ENCODE measurements at places on chromosomes 12 and 14. TPM values are rescaled to one million over a fixed set of nuclear protein-coding genes. Genes with fewer than 3 reads are reported as not detected.

GRCh38 chr12:42296503-42297109 is 29.3 kb downstream of the ZCRB1 start:
- no peak for DNase-seq

DNA sequence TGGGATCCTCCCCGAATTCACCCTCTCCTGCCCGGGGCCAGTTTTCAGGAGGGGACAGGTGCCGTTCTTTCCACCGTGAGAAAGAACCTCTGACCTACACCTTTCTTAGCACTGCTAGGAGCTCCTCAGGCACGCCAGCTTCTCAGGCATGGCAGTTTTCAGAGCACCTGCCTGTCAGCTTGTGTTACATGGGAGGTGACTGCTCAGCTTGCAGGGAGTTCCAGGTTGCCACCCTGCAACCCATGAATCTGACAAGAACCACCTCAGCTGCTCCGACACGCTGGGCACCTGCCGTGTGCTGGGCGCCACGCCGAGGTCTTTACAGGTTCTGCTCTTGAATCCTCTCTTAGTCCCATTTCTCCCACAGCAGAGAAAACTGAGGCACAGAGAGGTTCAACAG is 12.9 kb downstream of the BRI3BP start:
- DNase-seq: no peak

Gene NEUROD4
- 0.11 TPM for total RNA-seq

GRCh38 chr12:22121224-22121623 is 75.2 kb downstream of the CMAS start:
- no peak for DNase-seq

DNA sequence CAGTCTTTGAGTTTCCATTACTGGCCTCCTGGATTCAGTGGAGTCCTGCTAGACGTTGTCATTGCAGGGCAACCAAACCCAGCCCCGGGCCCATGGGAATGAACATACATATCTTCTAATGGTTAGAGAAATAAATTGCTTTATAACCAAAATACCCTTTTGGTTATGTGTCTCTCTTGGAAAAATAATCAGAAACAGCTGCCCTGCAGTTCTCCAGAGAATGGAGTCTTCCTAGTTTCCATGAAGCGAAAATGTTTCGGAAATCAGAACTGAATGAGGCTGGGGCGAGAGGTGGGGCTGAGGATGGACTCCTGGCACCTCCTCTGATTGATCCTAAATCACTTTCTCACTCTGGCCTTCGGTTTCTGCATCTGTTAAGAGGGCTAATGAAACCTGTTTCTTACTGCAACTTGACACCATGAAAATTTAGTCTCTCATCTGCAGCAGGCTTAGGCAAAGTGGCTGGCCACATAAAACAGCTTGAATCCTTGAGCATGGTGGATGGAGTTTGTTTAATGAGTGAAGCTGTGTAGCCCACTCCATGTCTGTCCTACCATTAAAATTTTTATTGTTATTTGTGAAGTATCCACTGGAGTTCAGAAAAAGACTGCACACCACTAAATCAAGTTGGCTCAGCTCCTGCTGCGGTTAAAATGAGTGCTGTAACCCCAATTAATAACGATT is 198.9 kb downstream of the CACNA1C start:
- DNase-seq: no peak

- DNase-seq: no peak
These were observed 114.0 kb upstream of the HIF1A start for GRCh38 chr14:61581340-61581739.

DNA sequence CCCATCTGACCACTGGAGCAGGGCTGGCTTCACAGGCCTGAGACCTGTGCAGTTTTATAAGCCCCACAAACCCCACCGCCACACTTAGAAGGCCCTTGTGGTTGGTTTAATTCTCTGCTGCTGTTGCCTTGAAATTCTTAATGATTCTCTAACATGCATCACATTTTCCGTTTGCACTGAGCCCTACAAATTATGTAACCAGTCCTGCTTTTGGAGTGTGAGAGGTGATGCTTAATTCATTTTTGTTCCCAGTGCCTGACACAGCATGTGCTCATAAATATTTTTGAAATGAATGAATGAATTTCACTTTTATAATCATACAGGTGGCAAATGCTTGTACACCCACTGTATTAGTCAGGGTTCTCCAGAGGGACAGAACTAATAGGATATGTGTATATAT is 52.8 kb upstream of the PLXNC1 start:
- no peak for DNase-seq
